ENCODE measurements at places on chromosomes 6 and 20.
A peak's percentile ranks its signal among the peaks of the same experiment; 100 is the strongest.

DNA sequence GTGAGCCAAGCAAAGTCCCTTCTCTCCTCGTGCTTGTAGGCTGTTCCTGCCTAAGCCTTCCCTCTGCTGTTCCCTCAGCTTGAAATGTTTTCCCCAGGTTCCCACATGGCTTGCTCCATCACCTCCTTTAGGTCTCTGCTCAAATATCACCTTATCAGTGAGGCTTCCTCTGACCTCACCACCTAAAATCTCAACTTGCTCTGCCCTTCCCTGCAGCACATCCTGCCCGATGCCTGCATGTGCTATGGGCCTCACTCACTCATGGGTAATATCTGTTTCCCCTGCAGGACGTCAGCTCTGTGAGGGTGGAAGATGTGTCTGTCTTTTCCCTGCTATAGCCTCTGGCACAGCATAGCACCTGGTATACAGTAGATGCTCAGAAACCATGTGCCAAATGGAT is 29.9 kb upstream of the FKBP1A start:
- no peak for DNase-seq

DNA sequence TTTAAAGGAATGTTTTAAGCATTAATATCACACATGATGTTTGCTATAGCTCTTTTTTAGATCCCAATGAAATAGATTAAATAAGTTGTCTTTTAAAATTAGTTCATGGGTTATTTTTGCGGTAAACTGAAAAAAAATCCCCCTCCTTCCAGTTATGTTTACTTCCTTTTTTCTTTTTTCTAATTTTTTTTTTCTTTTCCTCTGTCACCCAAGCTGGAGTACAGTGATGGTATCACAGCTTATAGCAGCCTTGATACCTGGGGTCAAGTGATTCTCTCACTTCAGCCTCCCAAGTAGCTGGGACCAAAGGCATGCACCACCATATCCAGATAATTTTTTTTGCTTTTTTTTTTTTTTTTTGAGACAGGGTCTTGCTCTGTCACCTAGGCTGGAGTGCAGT is 17.8 kb upstream of the SCAF8 start:
- no peak for DNase-seq

GRCh38 chr6:85460921-85461797 is 11.3 kb downstream of the NT5E start:
- DNase-seq: peak; percentile 47

DNA sequence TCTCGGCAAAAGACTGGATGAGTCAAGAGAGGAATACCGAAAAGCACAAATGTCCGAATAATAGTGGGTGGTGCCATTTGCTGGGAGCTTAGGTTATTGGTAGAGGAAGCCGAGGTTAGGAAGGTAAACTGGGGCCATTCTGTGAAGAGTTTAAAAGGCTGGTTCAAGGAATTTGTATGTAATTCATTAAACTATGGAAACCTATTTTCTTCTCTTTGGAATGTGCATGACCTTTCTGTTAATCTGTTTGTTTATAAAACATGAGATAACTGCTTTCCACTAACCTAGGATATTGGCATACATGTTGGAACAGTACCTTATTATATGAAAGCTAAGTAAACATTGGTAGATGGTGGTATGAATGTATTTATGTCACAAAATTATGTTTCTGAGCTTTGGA is 71.8 kb downstream of the LCA5 start:
- DNase-seq: no peak

GRCh38 chr6:85015396-85015990 is 251.1 kb upstream of the TBX18 start:
- DNase-seq: peak; percentile 73

DNA sequence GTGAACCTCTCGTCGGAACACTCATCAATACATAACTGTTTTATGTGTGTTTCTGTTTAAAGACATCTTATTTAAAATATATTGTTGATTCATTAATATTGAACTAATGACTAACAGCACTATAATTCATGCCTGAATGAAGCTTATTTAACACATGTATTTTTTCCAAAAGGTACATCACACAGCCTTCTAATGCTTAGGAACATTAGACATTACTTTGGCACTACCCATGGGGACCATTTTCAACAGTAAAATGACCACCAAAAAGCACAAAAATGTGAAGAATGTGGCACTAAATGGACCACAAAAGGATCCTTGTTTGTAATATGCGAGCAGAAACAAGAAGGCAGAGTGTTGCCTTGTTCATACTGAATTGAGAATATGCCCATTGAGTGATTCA is 109.2 kb downstream of the CEP57L1 start:
- no peak for DNase-seq

DNA sequence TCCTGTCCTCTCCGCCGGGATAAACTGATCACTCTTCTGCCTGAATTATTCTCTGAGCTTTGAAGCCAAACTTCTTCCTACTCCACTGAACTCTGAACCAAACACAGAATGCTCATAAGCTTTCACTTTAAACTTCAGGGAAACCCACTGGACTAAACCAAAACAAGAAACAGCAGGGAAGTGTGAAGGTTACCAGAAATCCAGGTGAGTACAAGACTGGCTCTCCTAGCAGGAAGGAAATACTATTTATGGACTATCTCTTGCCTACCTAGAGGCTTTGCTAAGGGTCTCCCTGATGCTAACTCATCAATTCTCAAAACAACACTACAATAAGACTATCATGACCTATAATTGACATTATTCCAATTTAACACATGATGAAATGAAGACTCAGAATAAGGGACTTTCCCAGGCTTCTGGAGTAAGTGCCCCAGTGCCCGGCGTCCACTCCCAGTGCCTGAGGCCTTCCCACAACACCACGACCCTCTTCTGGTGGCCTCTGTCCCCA is 145.0 kb downstream of the ZDHHC14 start:
- DNase-seq: no peak

DNA sequence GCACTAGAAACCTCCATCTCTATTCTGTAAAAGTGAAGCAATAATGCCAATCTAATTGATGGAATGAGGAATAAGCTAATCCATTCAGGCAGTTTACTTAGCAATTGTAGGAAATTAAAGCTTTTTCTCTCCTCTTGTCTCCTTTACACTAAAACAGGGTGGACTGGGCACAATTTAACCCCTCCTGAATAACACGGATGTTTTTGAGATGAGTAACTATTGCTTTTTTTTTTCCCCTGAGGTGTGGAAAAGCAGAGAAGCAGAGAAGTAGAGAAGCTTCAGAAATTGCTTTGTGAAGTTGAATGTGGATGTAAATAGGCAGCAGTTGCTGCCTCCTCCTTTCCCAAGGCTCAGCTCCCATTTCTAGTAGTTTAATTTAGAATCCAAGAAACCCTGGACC is 40.0 kb upstream of the GCNT2 start:
- no peak for DNase-seq

- peak; percentile 74 for DNase-seq
These were observed 38.1 kb downstream of the TBPL1 start for GRCh38 chr6:133991096-133991593.

GRCh38 chr6:101011186-101011585 is 130.1 kb upstream of the ASCC3 start:
- no peak for DNase-seq

DNA sequence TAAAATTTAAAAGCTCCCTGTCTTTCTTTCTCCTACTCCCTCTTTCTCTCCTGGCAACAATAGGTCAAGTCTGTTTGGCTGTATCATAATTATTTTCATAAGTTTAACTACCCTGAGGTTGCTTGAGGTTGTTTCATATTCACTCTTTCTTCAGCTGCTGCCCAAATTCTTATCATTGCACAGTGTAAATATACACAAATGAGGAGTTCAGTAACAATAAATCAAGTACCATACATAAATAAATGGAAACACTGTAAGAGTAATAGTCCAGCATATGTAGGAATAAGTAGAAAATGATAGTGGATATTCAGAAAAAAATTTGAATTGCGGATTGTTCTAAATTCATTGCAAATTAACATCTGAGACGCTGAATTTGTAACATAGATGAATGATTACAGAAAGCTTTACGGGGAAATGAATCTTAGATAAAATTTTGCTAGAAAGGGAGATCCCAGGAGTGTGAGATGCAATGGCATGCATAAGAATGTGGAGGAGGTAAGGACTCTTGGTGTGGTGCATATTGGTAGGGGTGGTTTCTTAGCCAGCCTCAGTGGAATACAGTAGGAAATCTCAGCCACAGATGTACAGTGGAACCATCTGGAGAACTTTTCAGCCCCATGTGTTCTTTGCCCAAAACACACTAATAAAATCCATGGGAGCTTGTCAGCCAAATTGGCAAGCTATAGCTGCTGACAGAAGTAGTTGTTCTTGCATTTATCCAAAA is 480.7 kb downstream of the HTR1B start:
- no peak for DNase-seq

- DNase-seq: no peak
These were observed 91.0 kb upstream of the SNX9 start for GRCh38 chr6:157732007-157732406.

GRCh38 chr20:7608250-7608649 is 332.0 kb downstream of the HAO1 start:
- DNase-seq: no peak

- no peak for DNase-seq
These were observed 82.1 kb downstream of the KCNB1 start for GRCh38 chr20:49400410-49400809.

DNA sequence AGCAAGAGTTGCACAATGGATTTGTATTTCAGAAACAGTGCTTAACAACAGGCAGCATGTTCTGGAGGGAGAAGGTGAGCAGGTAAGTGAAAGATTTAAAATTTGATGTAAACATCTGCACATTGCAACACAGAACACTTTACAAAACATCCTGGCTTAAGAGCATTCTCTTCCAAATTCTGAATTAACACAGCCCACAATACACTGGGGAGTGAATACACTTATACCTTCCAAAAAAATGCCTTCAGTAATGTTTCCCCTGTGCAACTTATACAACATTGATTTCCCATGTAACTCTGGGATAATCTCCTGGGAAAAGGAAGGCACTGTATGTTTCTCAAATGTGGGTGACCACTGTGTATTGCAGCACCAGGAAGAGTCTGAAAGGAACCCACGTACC is 127.6 kb downstream of the FYN start:
- no peak for DNase-seq

DNA sequence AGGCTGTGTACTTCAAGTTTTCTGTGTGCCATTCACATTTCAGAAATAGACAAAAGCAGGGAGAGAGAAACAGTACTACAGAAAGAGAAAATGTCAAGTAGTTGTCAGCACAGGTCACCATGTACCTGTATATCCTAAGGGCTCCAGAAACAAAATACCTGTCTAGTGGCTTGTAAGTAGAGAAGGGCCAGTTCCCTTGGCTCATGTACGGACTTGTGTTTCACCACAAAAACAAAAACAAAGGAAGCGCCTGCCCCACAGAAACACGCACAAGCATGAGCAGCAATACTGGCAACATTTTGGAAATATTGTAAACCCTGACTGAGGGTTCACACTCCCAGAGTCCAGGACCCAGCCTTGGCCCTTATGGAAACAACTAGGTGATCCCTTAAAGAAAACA is 44.3 kb downstream of the CNKSR3 start:
- no peak for DNase-seq

DNA sequence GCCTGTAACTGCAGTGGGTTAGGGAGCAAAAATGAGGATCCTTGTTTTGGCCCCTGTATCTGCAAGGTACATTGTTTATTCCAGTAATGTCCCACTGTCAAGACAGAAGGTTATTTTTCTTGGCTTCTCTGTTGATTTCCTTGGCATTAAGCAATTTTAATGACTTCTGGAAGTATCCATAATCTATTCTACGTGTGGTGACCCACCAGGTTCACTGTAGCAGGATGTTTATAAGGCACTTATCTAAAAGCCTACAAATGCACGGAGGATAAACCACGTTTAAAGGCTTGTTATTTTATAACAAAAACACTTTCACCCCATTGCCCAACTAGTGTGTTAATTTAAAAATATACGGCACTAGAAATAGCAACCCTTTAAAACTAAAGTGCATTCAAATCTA is 294.9 kb downstream of the LAMA2 start:
- no peak for DNase-seq

DNA sequence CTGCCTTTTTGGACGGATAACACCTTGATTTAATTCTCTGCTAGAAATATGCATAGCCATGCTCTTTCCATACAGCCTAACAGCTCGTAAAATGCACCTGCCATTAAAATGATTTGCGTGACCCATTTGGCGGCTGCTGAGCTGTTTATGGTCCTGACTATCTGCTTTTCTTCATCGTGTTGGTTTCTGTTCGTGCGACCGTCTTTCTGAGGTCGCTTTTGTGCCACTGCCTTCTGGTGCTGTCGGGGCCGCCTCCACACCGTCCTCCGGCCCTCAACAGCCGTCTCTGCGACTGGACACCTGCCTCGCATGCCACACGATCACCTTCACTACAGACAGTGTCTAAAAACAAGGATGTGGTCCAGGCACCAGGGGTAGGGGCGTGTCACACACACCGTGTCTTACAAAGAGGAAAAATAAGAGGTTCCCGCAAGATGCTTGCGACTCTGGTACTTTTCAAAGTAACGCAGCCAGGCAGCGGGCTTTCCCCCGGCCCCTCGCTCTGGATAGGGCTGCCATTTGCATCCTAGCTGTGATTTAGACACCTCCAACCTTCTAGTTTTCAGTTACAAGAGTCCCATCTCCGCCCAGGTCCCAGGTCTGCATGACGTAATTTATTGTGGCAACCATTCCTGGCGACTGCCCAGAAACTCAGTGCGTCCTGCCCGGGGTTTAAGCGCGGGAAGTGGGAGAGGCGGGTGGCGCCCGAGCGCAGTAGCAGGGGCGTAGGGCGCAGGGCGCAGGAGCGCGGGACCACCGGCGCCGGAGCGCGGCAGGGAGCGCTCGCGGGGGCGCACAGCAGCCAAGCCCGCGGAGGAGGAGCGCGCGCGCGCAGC is at the start of gene STMND1:
STMND1 (plus strand) TSS at position 629 of the 836 bp plus-strand sequence. CDS start 208 bp downstream, outside the sequence.
- DNase-seq: no peak

DNA sequence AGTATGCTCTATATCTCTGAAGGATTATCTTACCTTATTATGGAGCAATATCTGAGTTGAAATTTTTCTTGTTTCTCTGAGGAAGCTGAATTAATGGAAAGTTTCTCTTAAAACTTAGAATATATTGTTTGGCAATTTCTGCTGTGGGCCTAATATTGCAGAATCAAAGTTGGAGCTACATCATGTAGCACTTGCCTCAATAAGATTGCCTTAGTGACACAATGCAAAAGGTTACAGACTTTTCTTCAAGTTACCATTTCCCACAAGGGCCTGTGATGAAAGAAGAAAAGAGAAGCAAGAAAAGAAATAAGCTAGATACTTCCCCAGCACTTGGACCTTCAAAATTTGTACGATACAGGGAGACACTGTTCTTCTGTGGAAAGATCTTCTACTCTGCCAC is 151.2 kb downstream of the SOBP start:
- DNase-seq: no peak

- DNase-seq: no peak
These were observed 73.2 kb downstream of the SCP2D1 start for GRCh38 chr20:18886756-18887155.

- peak; percentile 41 for DNase-seq
These were observed 64.0 kb downstream of the KIF13A start for GRCh38 chr6:17923401-17923863.

All from HCEC 1CT (cell line).